Pons (tissue), 1 donor: ENCODE measurements at places on chromosomes 2 and 18.

DNA sequence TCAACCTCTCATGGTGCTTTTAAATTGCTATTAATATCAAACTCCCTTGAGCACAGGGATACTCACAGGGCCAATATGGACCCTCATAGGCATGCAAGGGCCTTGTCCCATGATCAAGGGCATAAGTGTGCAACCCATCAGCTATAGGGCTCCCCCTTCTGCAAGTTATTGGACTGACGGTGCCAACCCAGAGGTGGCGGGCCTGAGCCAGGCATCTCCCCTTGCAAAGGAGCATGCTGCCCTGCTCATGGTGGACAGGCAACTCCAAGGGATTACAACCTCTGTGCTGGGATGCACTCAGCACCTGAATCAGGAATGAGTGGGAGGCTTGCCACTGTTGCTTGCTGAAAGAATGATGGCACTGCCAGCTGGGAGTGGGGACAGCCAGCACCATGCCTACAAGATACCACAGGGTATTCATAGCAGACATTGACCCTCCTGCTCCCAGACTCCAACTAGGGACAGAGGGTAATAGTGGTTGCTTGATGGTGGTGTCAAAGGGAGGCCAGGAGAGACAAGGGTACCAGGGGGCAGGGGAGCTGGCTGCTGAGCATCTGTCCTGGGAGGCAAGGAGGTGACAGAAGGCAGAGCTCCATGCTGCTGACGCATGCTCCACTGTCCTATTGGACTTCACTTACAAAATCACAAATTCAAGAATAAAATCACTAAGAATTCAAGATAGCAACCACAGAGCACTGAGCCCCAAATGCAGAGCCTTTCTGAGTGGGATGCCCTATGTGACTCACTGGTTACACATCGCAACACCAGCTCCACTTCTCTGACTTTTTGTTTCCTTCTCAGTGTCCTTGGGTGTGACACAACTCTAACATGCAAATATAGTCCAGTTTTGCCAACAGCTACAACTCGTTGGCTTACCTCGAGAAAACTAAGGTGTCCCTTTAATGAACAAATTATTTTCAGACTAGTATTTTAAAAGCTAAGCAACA is 157.1 kb upstream of the CCDC150 start:
- no peak for DNase-seq

- DNase-seq, result no peak
These were observed 8.1 kb upstream of the ARHGAP15 start for GRCh38 chr2:143121079-143121478.

GRCh38 chr2:10654069-10654468 is 35.7 kb downstream of the NOL10 start:
- no peak for DNase-seq

GRCh38 chr2:132651115-132652045 is 18.6 kb downstream of the LYPD1 start:
- DNase-seq, result peak; percentile 83

DNA sequence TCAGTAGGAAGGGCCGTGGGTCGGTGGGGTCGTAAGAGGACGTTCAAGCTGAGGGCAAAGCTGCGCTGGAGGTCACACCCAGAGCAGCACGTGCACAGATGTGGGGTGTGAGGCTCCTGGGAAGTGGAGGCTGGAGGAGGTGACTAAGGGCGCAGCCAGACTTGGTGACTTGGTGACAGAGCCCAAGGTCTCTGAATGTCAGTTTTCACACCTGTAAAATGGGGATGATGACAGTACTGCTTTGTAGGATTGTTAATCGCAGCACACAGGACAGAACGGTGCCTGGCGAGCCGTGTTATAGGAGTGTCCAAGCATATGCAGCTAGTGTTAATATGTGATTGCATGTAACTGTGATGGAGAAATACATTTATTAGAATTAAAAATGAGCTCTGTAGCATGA is 40.8 kb downstream of the NTSR2 start:
- DNase-seq, result no peak

DNA sequence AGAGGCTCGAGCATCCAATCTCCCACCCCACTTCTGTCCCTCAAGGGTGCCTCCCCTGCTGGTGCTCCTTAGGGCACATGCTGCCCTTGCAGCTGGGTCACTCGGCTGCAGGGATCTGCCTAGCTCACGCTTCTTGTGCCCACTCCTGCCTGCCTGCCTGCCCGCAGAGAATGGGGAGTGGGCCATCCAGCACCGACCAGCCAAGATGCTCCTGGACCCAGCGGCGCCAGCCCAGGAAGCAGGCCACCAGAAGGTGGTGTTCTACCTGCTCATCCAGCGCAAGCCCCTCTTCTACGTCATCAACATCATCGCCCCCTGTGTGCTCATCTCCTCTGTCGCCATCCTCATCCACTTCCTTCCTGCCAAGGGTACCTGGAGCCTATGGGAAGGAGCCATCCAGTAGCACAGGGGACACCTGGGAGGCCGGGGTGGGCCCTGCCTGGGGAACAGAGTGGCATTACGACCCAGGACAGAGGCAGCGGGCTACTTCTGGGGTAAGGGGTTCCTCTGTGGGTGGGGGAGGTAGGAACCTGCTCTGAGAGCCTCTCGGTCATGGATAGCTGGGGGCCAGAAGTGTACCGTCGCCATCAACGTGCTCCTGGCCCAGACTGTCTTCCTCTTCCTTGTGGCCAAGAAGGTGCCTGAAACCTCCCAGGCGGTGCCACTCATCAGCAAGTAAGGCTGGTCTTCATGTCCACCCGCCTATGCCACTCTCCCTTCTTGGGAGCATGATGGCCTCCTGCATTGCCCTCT is 3.4 kb downstream of the CHRNG start:
- no peak for DNase-seq

DNA sequence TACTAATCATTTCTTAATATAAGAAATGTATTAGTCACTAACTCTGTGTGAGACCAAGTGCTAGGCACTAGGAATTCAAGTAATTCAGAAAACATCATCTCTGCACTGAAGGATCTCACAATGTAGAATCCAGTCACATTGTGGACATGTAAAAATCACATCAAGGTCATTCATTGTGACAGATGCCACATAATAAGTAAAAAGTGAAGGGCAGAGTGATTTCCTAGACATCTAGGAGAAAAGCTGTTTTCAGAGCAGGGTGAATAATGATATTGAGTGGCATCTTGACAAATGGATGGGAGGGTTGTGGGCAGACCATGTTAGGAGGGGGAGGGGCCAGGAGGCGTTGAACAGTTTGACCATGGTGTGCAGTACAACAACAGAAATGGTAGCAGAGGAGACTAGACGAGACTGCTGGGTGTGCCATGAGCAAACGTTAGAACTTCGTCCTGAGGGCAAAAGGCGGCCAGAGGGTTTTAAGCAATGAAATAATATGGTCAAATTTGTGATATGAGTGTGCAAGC is 93.8 kb downstream of the DTNA start:
- no peak for DNase-seq

DNA sequence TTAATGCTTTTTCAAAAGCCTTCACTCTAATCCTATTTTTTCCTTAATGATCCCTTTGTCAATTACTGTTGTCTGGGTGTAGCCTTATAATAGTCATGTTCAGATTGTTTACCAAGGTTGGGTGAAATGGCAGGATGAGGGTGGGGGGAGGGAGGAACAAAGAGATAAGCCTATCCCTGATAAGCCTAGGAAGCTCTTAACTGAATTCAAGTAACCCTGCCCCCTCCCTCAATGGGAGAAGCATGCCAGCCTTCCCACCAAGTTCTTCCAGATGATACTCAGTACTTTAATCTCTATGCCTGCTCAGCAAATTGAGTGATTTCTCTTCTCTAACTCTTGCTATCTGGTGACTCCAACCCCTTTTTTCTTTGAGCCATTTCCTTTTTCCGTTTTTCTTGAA is 180.3 kb upstream of the ETAA1 start:
- DNase-seq, result no peak

GRCh38 chr2:238573065-238573778 is 146.5 kb downstream of the ASB1 start:
- DNase-seq, result no peak

DNA sequence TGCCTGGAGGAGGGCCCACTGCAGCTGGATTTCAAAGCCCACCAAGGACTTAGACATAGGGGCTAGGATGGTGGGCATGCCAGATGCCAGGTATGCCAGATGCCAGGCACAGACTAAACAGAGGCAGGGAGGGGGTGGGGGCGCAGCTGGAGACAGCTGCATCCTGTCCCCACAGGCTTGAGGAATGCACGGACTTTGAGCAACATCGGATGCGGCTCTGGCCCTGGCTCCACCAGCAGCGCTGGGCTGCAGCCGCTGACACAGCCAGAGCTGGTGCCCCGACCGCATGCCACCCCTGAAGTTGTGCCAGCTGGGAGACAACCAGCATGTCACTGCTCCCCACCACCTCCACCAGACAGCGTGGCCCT is 39.5 kb downstream of the AQP12A start:
- DNase-seq, result no peak

GRCh38 chr18:47586418-47587070 is 335.1 kb upstream of the SKOR2 start:
- no peak for DNase-seq

- DNase-seq, result peak; percentile 73
These were observed 10.6 kb upstream of the HOXD4 start for GRCh38 chr2:176140513-176141317.

GRCh38 chr2:157421964-157422363 is 21.9 kb downstream of the CYTIP start:
- no peak for DNase-seq

- no peak for DNase-seq
These were observed 73.9 kb upstream of the RPL31 start for GRCh38 chr2:100928235-100928634.

- DNase-seq, result no peak
These were observed 100.6 kb downstream of the LAMA1 start for GRCh38 chr18:7017013-7017412.

DNA sequence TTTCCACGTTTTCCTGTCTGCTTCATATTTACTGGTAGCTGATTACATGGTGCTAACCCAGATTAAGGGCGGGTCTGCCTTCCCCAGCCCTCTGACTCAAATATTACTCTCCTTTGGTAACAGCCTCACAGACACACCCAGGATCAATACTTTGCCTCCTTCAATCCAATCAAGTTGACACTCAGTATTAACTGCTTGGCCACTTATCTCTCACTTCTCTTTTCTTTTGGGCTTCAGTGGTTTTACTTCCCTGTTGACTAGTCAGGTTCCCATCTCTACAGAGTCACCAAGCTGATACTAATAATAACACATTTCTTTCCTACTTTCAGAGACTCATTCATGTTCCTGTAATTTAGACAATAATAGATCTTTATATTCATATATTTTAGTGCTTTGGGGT is 302.2 kb upstream of the MAP2 start:
- DNase-seq, result peak; percentile 71

DNA sequence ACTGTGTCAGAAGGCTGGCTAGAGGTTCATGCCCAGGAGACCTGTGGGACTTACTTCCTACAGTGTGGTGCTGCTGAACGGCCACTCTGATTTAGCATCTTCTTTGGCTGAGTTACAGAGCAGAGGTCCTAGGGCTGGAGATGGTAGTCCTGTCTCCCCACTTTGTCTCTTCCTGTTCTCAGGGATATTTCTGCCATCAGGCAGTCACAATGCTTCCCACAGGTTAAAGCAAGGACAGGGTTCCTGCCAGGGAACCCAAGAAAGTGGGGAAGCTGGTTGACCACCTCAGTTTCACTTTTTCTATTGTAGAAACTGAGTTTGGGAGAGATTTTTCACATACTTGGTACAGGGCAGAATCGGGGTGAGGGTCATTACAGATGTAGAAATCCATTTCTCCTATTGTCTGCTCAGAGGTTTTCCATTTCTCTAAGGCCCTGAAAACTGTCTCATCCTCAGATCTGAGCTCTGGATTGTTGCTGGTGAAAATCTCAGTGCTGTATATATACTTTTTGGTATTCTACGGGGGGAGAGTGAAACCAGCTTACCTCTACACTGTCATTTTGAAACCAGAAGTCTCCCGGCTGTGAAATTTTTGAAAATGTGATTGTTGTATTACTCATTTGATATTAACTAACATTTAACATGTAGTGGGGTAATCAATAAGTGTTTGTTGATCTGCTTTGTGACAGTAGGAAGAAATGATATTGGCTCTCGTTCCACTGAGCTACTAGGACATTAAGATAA is 37.0 kb upstream of the MEP1B start:
- DNase-seq, result no peak

- DNase-seq, result peak; percentile 82
These were observed 57.7 kb upstream of the SEMA4C start for GRCh38 chr2:96927405-96928171.
